ENCODE measurements at places on chromosomes 2 and 18.

GRCh38 chr2:22880161-22880560 is 504.8 kb upstream of the KLHL29 start:
- DNase-seq: no peak

DNA sequence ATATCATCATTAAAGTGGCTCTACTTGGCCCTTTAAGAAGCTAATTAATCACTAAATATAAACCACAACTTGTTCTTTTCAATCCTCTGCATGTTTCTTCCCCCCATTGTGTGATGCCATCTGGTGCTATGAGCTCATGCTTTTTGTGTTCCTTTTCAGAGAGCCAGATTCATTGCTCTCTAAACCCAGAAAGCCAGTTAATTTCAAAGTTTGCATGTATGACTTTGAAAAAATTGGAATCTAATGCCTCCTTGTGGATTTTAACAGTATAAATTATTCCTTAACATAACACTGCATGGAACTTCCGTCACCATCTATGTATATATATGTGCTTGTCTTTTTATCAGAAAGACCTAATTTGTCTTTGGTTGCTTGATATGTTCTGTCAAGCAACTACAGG is 31.1 kb downstream of the TMEM178A start:
- DNase-seq: no peak

DNA sequence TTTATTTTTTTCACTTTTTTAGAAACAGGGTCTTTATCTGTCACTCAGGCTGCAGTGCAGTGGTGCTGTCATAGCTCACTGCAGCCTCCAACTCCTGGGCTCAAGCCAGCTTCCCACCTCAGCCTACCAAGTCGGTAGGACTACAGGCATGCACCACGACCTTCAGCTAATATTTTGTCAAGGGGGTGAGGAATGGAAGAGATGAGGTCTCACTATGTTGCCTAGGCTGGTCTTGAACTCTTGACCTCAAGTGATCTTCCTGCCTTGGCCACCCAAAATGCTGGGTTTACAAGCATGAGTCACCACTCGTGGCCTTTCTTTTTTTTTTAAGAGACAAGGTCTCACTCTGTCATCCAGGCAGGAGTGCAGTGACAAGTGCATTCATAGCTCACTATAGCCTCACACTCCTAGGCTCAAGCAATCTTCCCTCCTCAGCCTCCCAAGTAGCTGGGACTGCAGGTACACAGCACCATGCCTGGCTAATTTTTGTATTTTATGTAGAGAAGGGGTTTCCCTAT is 13.4 kb downstream of the PPP1R7 start:
- no peak for DNase-seq

DNA sequence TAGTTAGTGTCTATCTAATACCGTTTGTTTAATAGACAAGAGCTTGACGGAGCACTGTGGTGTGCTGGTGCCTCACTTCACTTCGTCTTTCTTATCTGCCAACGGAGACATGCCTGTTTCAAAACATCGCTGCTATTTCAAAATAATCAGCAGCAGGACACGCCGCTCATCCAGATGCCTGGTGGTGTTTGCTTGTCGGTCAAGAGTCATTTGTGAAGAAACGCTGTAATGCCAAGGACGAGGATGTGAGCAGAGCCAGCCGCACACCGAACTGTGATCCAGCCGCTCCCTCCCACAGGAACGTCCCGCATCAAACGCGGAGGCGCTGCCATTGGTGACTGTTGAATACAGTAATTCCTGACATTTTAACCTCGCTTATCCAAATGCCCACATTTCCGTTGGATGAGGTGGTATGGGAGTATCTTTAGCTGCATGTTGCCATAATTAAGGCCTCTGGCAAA is 432.4 kb downstream of the FBXO15 start:
- no peak for DNase-seq

- DNase-seq: no peak
These were observed 80.3 kb downstream of the VSNL1 start for GRCh38 chr2:17620841-17621240.

- DNase-seq: no peak
These were observed 165.8 kb downstream of the RPIA start for GRCh38 chr2:88857274-88857741.

DNA sequence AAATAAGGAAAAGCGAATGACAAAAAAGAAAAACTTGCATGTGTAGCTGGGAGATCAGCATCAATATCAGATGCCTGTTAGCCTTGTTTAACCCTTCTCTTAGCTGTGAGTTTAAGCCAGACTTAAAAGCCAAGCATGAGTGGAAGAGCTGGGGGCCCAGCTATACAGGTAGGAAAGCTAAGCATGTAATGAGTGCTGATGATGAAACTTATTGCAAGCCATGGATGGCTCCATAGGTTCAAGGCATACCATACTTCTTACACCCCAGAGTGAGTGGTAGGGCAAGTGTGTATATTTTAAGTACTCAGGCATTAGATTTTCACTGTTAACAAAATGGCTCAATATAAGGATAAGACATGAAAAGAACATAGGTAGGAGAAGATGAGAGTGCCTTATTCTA is 28.0 kb downstream of the RBBP8 start:
- no peak for DNase-seq

- DNase-seq: no peak
These were observed 423.6 kb upstream of the POU3F3 start for GRCh38 chr2:104430359-104430740.

DNA sequence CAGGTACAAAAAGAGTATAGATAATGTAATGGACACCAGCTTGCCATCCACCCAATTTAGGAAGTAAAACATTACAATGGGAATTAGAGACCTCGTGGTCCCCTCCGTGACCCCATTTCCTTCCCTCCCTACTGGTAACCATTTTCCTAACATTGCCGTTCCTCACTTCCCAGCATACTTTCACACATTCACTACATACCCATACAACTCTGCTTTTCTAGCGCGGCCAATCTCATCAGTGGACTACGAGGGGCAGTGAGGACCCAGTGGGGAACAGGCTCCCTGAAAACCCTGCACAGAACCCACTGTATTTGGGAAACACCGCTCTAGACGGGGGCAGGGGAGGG is 1.1 kb downstream of the ENOSF1 start:
- no peak for DNase-seq

DNA sequence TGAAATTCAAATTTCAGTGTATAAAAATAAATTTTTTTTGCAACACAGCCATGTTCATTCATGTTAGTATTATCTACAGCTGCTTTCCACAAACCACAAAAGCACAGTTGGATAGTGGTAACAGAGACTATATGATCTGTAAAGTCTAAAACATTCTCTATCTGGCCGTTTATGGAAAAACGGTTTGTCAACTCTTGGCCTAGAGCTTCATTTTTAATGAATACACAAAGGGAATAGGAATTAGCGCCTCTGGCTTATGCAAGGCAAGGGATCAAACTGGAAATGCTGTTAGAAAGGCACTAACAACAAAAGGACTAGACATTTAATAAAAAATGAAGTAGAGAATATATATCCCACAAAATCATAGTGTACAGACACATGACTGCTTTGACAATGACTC is 211.9 kb downstream of the EXOC6B start:
- no peak for DNase-seq

GRCh38 chr2:215883799-215884198 is 129.6 kb downstream of the MREG start:
- DNase-seq: no peak

- no peak for DNase-seq
These were observed 57.9 kb downstream of the ZNF638 start for GRCh38 chr2:71389384-71390072.

DNA sequence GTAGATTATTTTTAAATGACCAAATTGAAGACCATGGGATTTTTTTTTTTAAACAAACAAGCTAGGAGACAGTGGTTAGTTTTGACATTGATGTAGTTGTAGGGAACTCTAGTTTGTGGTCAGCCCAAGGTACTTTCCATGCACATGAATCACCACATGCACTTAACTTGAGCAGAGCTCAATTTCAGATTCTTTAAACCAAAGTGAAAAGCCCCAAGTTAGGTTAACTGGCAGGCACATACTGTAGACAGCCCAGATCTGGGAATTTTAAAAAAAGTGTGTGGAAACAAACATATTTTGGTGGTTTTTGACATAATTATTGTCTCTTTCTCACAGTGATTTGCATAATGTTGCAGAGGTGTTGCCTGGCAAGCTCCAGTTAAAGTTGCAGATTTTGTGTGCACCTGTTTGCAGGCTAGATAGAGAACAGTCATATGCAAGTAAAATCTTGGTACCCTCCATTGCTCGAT is 88.4 kb downstream of the BCL2L11 start:
- peak; percentile 10 for DNase-seq

GRCh38 chr2:63874204-63875130 is 32.8 kb downstream of the UGP2 start:
- DNase-seq: no peak

GRCh38 chr2:38092196-38092902 is 16.4 kb upstream of the CYP1B1 start:
- DNase-seq: no peak
